Cardiac septum (tissue), 1 donor: ENCODE measurements at places on chromosomes 4 and X. TPM values are rescaled to one million over a fixed set of nuclear protein-coding genes. Genes with fewer than 3 reads are reported as not detected.

The SPANXA2 gene
- not detected for total RNA-seq

The TMSB15A gene
- not detected for total RNA-seq

The NR3C2 gene
- 17.3 TPM for total RNA-seq

The GUCY1A1 gene
- total RNA-seq = 40.5 TPM
